ENCODE measurements at places on chromosomes 7 and 10.

DNA sequence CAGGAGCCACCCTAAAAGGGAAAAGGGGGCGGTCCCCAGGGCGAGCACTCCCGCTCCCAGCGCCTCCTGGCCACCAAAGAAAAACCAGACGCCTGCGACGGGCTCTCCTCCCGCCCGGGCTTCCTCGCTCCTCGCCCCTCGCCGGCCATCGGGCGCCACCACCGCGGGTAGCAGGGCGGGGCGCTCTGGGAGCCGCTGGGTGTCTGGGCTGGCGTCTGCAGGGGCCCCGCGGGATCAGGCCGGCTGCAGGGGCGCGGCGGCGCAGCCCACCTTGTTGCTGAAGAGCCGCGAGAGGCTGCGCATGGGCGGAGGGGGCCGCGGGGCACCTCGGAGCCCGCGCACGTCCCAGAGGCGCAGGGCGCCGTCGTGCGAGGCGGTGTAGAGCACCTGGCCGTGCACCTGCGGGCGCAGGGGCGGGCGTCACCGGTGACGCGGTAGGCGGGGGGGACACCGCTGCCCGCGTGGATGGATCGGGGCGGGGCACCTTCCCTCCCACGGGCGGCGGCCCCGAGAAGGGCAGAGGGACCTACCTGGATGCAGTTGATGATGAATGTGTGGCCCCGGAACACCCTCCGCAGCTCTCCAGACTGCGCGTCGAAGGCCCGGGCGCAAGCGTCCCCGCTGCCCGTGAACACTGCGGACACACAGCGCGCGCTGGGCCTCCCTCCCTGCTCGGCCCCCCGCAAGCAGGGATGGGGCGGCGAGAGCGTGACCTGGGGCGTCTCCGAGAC lies 28.3 kb downstream of the WDR86 start:
- DNase-seq: no peak

- no peak for DNase-seq
These were observed 405.6 kb downstream of the KCNMA1 start for GRCh38 chr10:77231884-77232610.

- no peak for DNase-seq
These were observed 161.7 kb downstream of the ADARB2 start for GRCh38 chr10:1575481-1576244.

DNA sequence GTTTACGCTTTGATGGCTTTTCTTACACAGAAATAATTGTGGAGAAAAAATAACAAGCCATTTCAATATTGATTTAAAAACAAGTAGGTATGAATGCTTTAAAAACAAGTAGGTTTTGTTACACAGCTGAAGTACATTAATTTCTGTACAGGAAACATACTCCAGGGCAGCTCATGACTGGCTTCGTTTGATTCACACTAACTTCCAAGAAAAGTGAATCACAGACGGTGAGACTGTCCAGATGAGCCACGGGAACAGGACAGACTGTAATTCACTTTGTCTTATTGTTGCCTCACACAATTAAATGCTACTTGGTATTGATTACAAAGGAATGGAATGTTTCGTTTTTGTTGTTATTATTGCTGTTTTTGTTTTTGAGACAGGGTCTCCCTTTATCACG lies 26.6 kb upstream of the SNX10 start:
- no peak for DNase-seq

- no peak for DNase-seq
These were observed 90.3 kb downstream of the BTRC start for GRCh38 chr10:101444058-101444898.

DNA sequence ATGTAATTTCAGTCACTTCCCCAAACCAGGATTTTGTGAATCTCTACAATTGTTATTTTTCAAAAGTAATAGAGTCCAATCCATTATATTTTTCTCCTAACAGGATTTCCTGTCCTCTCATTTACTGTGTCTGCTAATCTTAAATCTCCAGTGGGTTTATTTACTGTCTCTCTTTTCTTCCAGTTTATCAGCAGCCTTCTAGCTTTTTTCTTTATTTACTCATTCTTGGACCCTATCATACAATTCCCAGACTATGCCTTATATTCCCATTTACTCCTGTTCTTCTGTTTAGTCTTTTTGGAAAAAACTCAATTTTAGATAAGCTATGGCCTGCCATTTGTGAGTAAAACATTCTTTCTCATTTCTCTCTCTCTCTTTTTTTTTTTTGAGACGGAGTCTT lies 94.7 kb downstream of the STK31 start:
- no peak for DNase-seq

DNA sequence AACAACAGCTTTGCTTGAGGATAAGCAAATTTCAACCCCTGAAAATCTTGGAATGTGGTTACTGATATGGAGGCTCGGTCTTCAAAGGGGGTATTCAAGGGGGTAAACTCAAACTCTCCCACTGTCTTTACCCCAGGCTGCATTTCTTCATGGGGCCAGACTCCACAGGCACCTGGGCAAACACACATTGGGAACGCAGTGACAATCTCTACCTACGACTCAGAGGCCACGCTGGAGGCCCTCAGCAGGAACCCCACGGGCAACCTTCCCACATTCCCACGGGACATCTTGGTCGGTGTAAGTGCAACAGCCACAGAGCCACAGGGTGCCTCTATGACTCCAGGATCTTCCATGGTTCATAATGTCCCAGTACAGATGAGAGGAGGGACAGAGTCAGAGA lies 2.2 kb upstream of the INSIG1 start:
- no peak for DNase-seq

GRCh38 chr10:118594392-118595063 lies 920 bp downstream of the PRLHR start:
- DNase-seq: no peak

DNA sequence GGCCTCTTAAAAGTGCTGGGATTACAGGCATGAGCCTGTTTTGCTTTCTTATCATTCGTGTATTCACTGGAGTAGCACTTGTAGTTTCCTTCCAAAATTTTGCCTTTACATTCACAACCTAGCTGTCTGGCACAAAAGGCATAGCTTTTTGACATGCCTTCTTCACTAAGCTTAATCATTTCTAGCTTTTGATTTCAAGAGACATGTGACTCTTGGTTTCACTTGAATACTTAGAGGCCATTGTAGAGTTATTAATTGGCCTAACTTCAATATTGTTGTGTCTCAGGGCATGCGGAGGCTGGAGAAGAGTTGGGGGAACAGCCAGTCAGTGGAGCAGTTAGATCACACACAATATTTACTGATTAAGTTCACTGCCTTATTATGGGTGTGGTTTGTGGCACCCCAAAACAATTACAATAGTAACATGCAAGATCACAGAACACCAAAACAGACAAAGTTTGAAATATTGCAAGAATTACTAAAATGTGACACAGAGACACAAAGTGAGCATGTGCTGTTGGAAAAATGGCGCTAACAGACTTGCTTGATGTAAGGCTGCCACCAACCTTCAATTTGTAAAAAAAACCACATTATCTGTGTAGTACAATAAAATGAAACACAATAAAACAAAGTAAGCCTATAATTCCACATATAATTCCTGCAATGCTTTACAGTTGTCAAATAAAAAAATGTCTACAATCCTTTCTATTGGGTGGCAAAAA lies 43.1 kb downstream of the BRAF start:
- no peak for DNase-seq

DNA sequence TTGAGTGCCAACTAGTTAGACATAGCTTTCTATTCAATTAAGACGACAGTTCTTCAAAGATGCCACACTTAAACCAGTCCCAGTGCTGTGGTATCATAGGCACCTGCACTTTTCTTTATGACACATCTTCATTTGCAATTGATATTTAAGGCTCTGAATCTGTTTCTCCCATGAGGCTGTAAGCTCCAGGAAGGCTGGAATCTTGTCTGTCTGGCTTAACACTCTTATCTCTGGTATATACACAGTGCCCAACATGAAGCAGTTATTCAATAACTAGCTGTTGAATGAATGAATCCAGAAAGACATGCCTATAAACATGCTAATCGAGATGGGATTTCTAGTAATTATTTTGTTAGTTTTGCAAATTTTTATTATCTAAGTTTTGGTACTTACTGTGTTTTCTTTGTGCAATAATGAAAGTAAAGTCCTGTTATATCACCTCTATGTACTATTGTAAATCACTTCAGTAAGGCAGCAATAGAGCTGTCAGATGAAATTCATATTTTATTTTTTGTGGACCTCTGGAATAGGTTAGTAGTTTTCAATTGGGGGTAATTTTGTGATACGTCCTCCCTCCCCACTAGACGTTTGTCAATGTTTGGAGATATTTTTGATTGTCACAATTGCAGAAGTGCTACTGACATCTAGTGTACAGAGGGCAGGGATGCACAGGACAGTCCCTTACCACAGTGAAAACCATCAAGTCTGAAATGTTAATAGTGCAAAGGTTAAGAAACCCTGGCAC lies 51.3 kb upstream of the STEAP4 start:
- DNase-seq: no peak

- no peak for DNase-seq
These were observed 568.0 kb downstream of the POM121L12 start for GRCh38 chr7:53603461-53603860.

- no peak for DNase-seq
These were observed 2.2 kb downstream of the FZD8 start for GRCh38 chr10:35639728-35640401.

DNA sequence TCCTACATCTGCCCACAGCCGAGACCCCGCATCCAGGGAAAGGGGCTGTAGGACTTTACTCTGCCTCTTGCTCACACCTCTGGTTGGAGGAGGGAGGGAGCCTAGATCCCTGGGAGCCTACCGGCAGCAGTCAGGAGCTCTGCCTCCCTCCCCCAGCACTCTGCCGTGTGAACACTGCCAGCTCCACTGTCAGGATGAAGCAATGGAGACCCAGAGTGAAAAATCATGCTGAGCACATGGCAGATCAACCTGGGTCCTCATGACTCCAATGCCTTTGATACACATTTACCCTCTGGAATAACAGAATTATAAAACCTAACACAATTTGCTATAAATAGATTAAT lies 477.7 kb downstream of the TNS3 start:
- DNase-seq: no peak

DNA sequence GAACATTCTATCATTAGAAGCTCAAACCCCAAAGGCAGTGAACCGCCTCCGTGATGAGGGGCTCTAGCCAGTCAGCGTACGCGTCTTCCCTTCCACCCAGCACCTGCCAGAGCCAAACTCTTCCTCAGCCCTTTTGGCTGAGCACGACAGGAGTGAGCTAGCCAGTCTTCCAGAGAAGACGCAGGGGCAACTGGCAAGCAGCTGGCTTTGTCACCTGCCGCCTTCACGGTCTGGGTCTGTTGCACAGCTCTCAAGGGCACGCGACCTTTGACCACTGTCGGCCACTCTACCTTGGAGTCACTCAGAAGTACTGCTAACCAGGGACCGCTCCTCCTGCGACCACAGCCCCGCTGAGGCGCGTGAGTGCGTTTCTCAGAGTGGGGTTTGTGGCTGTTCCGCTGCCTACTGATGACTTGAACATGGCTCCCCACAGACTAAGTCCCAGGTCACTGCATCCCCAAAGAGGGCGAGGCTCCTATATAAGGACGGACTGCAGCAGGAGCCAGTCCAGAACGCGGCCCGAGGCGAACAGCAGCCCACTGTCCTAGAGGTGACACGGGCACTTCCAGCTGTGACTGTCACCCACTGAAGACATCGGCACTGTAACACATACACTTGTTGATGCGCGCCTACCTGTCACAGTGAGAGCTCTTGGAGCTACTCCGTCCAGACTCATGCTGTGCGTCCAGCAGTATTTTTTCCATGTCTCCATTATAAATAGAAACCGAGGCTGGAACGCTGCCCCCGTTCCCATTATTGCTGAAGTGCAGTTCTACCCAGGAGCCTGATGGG lies 8.4 kb downstream of the BNIP3 start:
- no peak for DNase-seq

Measured in cortex of kidney (tissue), 1 donor.